Retinal pigment epithelial cell (primary cell): ENCODE measurements at places on chromosomes 4 and X.
A peak's percentile ranks its signal among the peaks of the same experiment; 100 is the strongest.

DNA sequence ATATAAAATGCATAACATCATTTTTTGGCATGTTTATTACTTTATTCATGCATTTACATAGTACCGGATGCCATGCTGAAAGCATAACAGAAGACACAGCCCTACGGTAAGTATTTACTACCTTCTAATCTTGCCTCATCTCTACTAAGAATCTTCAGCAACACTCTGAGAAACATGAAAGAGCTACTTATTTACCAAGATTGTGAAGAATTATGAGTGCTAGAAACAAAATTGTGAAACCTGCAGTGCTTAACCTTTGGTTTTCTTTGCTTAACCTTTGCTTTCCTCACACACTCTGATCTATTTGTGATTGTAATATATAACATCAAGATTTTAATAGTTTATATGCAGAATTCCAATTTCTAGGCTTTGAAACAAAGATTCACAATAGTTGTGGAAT, 7.4 kb downstream of the ANTXR2 start:
- DNase-seq: no peak

DNA sequence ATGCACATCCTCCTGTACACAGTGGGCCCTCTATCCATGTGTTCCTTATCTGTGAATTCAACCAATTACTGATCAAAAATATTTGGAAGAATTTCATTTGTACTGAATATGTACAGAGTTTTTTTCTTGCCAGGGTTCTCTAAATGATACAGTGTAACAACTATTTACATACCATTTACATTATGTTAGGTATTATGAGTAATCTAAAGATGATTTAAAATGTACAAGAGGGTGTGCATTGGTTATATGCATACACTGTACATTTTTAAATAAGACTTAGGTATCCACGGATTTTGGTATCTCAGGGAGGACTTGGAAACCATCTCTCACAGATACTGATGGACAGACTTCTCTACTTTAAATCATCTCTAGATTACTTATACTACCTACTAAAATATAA, 1333.9 kb downstream of the PCDH18 start:
- no peak for DNase-seq

- no peak for DNase-seq
Measured at GRCh38 chr4:15173251-15173650, 171.0 kb downstream of the CPEB2 start.

DNA sequence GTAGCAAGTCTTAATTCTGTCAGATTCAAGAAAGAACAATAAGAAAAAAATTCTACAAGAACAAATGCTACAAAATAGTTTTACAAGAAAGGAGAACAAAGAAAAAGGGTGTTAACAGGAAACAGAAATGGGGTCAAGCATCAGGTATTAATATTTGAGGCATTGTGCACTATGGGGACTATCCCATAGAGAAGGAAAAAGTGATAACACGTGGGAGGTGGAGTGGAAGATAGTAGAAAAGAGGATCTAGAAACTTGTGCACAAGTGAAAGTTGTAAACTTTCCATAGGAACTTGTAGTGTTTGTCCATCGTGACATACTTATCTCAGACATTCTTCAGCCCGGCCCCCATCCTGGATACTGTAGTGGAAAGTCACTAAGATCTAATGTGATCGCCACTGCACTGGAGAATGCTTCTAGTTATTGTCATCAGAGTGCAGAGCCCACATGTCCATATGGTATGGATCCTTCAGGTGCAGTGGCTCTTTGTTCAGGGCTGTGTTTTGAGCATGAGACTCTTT, 15.4 kb upstream of the NFXL1 start:
- DNase-seq: no peak

DNA sequence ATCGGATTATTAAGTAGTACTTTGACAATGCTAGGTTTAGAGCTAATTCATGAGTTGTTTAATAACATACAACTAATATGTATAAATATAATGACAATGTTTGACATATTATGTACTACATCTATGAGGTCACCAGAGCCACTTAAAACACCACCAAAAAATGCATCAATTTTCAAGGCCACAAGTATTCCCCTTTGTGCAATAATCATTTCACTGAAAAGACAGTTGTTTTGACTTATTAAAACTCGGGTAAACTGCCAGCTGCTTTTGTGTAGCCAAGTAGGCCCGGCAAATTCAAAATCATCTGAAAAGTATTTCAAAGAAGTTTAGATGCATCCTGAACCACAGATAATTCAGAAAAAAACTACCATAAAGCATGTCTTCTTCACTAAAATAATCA, 48.7 kb downstream of the CLOCK start:
- no peak for DNase-seq

- no peak for DNase-seq
Measured at GRCh38 chr4:185775792-185776555, 36.0 kb downstream of the SORBS2 start.

- no peak for DNase-seq
Measured at GRCh38 chr4:7464259-7464655, 29.5 kb upstream of the PSAPL1 start.

DNA sequence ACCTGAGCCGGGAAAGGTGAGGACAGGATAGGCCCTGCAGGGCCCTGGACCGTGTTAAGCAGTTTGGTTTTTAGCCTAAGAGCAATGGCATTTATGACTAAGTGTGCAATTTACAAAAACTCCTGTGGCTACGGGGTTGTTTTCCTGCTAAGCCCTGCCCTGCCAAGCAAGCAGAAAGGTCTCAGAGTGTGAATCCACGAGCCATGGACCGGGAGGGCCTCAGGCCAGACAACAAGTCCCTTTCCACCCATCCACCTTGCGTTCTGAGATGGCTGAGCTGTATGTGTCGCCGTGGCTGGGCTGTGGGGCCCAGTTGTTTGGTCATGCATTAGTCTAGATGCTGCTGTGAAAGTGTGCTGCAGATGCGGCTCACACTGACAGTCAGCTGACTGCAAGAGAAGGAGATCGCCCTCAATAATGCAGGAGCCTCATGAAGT, 33.9 kb upstream of the AFAP1 start:
- no peak for DNase-seq

- DNase-seq: peak; percentile 43
Measured at GRCh38 chrX:136768469-136769084, 12.2 kb downstream of the ARHGEF6 start.

- DNase-seq: no peak
Measured at GRCh38 chrX:101287402-101287801, 3.7 kb downstream of the TAF7L start.

- DNase-seq: no peak
Measured at GRCh38 chr4:69994782-69995181, 984 bp upstream of the STATH start.

GRCh38 chr4:103098341-103098740, 1.3 kb downstream of the BDH2 start:
- no peak for DNase-seq

- peak; percentile 86 for DNase-seq
Measured at GRCh38 chr4:147678106-147678505, 5.9 kb downstream of the PRMT9 start.

GRCh38 chrX:69740317-69740716, 124.4 kb downstream of the EDA start:
- no peak for DNase-seq

DNA sequence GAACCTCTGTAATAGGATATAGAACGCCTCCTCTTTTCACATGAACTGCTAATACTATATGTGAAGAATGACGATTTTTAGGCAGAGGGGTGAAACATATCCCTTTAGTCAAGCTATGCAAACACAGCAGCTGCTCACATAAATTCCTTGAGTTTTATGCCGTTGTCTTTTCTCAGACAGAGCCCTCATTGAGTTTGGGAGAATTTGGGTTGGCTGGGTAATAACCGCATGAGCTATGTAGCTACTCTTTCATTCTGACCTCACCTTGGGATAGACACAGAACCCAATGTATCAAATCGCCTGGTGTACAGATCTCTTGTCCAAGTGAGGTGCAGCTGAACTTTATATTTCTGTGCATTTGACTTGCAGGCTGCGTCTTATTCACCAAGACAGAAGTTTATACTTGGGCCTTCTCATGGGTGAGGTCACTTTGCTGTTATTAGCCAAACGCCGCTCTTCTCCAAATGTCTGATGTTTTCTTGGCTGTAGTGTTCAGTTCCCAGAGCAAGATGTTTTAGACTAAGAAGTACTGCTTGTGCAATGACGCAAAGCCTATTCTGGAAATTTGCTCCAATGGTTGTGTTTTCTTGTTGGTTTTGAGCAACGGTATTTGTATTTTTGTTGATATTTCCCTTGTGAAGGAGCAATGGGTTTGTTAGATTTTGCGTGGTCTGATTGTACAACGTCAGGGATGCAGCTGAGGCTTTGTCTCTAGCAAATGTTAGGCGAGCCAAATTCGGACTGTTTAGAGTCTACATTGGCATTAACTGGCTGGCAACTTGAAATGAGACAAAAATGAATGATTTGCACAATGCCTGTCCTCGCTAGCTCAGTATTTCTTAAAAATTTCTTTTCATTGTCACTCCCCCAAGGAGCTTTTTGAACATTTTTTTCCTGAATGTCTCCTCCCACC, 11.2 kb upstream of the SPARCL1 start:
- DNase-seq: no peak

DNA sequence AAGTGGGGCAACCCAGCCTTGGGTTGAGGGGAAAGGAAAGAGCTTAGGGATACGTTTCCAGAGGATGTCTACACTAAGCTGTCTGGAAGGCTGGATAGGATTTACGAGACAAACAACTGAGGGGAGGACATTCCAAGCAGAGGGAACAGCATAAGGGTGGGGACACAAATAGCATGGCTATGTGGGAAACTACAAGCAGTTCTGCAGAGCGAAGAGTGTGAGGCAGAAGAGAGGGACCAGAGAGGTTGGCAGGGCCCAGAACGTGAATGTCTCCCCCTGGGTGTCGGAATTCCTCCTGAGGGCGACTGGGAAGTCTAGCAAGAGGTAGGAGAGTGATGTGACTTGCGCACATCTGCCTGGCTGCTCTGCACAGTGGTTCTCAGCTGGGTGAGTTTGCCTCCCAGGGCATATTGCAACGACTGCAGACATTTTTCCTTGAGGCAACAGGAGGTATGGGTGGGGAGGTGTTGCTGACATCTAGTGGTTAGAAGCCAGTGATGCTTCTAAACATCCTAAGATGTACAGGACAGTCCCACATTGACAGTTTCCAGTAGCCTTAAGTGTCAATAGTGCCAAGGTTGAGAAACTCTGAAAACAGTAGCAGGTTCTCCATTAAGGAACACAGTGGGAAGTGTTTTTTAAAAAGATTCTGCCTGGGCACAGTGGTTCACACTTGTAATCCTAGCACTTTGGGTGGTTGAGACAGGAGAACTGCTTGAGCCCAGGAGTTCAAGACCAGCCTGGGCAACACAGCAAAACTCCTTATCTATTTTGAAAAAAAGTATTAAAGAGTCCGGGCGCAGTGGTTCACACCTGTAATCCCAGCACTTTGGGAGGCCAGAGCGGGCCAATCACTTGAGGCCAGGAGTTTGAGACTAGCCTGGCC, 9.2 kb downstream of the NDUFA1 start:
- DNase-seq: no peak

- DNase-seq: no peak
Measured at GRCh38 chr4:138452826-138453225, 210.7 kb upstream of the SLC7A11 start.

DNA sequence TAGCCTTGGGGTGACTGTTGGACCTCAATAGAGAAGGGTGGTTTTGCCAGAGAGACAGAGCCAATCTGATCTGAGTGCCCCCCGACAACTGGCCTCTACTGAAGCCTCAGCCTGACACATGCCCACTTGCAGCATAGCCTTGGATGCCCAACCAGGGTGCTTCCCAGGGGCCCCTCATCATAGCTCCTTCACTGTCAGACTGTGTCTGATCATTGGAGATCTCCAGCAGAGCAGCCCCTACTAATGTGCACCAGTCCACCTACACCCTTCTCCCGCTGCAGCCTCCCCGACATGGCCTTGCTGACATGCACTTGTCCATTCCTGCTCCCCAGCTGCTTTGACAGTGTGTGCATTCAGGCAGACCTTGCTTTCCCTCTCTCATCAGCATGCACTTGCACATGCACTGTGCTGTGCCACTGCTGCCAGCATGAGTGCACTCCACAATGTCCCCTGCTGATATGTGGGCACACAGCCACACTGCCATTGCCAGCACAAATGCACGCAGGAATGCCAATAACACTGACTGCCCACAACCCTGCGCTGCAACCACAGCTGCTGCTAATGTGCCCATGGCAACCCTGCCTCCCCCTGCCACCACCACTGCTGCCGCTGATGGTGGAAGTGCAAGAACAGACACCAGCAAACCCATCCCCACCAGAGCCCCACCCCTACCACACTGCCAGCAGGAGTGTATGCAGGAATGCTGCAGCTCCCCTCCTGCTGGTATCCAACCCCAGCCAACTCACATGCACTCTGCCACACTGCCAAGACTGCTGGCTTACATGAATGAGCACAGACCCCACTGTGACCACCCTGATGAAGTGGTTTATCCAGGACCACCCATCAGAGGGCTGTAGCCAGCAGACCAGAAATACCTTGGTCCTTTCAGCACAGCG, 68.1 kb upstream of the ZMAT1 start:
- DNase-seq: no peak

DNA sequence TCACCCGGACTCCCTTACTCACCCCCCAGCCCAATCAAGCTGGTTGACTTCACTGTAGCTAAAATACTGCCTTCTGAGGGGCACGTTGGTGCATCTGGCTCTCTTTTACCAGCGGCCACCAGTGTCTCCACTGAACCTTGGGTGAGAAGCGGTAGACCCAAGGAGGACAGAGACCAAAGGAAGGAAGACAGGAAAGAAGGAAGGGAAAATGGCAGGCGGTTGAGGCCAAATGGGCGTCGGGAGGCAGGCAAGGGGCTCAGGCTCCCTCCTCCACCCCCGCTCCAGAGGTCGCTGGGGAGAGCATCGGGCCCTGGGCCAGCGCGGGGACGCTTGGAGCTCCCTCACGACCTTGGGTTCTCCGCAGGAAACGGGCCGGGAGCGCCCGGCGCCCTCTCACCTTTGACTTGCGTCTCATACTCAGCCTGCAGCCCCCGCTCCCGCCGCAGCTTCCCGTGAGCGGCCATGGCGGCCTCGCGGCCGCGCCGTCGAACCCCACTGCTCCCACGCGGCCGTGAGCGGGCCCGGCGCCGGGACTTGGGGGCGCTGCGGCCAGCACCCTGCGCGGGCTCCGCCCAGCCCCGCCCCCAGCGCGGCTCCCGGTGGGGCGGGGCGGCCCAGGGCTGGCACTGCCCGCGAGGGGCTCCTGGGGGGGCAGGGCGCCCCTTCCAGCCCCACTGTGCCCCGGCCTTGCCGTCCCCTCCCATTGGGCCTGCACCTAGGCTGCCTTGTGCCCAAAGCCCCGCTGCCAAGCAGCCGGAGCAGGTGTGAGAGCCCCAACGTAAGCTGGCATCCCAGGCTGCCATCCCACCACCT, at the start of gene ARHGAP4:
ARHGAP4 (minus strand) TSS at position 526 of the 813 bp plus-strand sequence; CDS start at position 464, 62 bp downstream.
- no peak for DNase-seq

DNA sequence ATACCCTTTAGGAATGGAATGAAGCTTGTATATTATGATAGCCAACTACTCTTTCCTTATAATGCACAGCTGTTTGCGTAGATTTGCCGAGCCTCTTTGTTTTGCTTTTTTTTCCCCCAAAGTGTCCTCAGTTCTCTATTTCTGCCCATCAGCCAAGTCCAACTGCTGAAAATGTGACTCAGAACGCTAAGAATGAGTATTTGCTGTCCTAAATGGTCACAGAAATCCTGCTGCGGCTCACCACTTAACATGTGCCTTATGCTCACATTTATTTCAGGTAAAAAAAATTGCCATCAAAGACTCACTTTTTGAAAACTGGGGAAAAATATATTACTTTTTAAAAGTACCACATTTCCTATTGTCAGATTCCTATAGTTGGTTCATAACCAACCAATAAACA, 36.9 kb downstream of the GABRA4 start:
- DNase-seq: no peak
